HCEC 1CT (cell line): ENCODE measurements at places on chromosomes 3 and 15.

DNA sequence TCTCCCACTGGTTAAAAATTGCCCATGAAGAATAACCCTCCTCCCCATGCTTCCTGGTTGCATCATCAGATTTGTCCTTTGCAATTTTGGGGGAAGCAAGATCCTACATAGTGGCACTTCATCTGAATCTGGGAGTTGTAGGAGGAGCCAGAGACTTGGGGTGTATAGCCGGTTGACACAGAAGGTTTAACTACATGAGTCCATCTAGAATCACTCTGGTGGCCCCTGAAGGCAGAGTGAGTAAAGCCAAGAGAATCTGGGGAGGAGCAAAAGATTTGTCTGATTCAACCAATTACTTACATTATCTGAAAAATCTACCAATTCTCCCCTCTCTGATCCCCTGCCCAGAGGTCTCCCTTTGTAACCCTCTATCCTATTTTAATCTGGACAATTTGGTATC, 50.1 kb downstream of the SYN2 start:
- DNase-seq, result no peak

GRCh38 chr15:45048794-45049631, 26.0 kb downstream of the SORD start:
- no peak for DNase-seq

GRCh38 chr15:63324770-63325169, 47.4 kb downstream of the APH1B start:
- DNase-seq, result no peak

- DNase-seq, result no peak
Observed at GRCh38 chr3:166472015-166472414, 634.8 kb upstream of the BCHE start.

DNA sequence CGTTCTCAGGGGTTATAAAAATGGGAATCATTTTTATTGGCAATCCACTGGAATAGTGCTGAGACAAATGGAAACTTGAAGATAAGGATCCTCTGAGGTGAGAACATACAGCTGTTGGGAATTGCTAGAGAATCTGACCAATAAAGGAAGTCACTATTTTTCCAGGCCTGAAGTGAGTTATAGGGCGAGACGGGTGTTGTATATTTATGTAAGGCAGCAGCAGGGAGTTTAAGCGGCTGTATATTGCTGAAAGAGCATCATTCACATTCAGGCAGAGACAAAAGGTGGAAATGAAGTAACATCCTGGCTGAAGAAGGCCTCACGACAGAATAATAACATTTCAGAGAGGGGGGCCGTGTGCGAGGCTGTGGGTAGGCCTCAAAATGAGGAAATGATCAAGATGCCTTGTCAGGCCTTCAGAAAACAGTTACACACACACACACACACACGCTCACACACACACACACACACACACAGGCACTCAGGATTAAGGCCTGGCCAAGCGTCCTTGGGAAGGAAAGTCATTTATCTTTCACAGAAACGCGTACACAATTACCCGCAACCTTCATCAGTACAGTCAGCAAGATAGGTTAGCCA, 964.9 kb upstream of the NR2F2 start:
- no peak for DNase-seq

GRCh38 chr15:95168951-95169431, 937.6 kb downstream of the MCTP2 start:
- no peak for DNase-seq

- no peak for DNase-seq
Observed at GRCh38 chr3:89138048-89138447, 30.6 kb downstream of the EPHA3 start.

- no peak for DNase-seq
Observed at GRCh38 chr15:83305704-83306291, 21.3 kb upstream of the BNC1 start.

GRCh38 chr3:124318014-124318413, 326.1 kb upstream of the ROPN1 start:
- no peak for DNase-seq

DNA sequence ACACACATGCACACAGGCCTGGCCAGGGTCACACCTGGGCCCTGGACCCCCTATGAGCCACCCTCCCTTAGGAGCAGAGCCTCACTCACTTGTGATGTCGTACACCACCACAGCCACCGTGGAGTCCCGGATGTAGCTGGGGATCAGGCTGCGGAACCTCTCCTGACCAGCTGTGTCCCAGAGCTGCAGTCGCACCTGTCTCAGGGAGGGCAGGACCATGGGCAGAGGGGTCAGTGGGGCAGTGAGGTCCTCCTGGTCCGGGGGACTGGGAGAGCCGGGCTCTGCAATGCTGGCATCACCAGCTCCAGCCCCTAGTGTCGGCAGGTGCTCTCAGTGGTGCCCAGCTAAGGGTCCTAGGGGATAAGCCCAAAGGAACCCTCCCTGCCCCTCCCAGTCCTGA, 35.6 kb downstream of the SRPRB start:
- no peak for DNase-seq

- DNase-seq, result no peak
Observed at GRCh38 chr15:69393831-69394491, 20.2 kb upstream of the KIF23 start.

GRCh38 chr15:66186049-66186825, 67.3 kb downstream of the MEGF11 start:
- no peak for DNase-seq

DNA sequence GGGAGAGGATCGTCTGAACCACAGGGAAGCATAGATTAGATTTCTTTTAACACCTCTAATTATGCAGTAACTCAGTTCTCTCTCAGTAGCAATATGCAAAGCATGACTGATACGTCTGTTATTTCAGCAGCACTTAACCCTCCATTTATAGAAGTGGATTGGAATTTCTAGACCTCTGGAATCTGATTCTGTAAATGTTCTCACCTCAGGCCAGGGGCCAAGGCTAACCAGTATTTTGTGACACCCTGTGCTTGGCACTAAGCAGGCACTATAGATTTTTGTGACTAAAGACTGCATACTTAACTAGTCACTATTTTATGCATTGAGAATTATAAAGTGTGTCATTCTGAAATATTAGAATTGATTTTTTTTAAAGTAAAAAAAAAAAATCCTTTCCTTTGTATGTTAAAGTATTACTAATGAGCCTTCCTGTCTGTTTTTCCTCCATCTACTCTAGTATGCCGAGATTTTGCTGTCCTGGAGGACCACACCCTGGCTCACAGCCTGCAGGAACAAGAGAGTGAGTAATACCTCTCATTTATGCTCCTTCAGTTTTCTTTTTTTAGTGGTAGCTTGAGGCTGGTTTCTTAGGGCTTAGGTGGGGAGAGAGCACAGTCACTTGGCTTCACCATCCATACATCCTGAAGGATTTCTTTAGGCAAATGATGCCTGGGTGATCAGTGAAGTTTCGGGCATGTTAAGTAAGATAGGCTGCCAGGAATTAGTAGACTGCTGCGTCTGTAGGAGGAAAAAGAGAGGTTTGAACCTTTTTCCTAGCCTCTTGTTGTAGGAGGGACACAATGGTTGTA, 26.5 kb upstream of the UTS2B start:
- peak; percentile 71 for DNase-seq

DNA sequence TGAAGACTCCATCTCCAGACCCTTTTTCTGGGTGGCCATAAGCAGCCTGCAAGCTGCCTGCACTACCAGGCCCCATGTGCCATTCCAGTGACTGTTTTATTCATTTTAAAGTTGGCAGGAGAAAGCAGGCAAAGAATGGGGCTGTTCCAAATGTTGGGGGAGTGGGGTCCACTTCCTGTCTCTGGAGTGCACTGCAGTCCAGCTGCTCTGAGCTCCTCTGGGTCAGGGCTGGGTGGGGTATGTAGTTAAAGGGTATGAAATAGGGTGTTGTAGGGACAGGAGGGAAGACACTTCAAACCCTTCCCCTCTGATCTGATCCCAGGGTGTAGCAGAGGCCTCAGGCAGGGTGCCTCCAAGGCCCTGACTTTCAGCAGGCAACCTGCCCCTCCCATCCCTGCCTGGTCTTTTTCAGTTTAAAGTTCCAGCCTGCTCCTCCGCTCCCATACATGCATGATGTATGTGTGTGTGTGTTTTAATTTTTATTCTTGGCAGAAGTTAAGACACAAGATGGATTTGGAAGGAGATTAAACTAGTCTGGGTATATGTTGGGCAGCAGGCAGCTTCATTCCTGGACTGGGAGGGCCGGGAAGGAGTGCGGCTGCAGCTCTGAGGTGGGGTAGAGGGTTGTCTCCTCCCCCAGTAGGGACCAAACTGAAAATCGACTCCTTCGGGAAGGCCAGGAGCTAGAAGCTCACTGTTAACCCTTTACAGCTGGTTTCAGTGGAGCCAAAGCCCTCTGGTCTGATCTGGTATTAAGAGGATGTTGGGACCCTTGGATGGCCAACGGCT, 17.3 kb downstream of the BOC start:
- DNase-seq, result no peak

DNA sequence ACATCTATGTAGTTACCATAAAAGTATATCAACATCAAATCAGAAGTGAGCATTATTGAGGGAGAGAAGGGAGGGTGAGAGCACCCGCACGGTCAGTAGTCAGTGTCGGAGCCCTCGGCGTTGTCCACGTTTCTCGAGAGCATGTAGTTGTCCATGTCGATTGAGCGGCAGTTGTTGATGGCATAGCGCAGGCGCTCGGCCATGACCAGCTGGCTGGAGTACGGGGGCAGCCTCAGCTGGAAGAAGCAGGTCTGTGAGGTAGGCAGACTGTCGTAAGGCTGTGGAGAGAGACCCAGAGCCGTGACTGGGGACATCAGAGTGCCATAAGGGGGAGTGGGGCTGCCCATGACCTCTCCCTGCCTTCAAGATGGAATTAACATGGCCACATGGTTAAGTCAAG, 11.8 kb downstream of the FBXL22 start:
- no peak for DNase-seq

GRCh38 chr3:13517253-13517977, 31.5 kb upstream of the FBLN2 start:
- no peak for DNase-seq

DNA sequence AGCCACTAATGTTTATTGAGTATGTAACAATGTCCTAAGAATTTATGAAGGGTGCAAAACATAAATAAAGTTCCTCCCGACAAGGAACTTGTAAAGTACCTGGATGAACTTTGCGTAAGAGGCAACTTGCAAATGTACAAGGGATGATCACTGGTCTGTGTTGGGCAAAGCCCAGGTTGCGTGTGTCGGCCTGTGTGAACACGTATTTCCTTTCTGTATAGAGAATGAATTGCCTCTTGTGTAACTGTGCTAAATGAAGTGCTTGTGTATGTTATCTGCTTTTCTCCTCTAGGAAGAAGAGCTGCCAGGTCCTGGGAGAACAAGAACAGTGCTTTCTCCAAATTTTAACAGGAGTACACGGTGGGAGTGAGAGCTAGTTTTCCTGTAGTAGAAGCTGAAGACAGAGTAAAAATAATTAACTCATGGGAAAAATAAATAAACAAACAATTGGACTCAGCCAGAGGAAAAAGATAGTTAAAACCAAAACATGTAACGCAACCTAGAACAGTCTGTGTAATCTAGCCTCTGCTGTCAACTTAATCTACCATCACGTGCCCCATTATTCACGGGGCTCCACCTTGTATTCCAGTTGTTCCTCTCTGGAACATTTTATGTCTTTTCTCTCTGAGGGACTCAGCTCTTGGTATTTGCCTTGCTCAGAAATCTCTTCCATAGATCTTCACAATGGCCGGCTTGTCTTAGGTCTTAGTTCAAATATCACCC, 83.7 kb upstream of the RASGRP1 start:
- no peak for DNase-seq

- peak; percentile 13 for DNase-seq
Observed at GRCh38 chr3:66498687-66499621, 1.9 kb downstream of the LRIG1 start.

DNA sequence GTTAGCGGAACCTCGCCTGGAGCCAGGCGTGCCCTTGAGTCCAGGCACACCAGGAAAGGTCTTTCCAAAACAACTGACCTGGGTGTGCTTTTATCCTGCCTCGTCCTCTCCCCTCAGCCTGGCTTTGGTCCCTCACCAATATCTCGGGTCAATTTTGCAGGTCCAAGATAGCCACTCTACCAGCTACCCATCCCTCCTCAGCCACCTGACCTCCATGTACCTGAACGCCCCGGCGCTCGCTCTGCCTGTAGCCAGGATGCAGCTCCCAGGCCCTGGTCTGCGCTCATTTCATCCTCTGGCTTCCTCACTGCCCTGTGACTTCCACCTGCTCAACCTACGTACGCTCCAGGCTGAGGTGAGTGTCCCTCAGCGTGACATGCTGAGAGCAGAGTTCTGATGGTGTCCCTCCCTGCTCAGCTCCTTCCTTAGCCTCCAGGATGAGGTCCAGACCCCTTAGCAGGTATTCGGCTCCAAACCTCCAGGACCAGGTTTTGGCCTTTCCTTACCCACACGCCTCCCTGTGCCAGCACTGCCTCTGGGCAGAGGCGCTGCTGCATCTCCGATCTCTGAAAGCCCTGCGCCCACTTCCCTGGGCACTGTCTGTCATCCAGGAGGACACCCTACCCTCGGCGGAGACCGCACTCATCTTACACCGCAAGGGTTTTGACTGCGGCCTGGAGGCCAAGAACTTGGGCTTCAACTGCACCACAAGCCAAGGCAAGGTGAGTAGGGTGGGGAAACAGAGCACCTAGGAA, 14.1 kb downstream of the HDDC3 start:
- DNase-seq, result no peak

GRCh38 chr3:152261329-152261728, 7.4 kb upstream of the MBNL1 start:
- DNase-seq, result no peak

- no peak for DNase-seq
Observed at GRCh38 chr3:154844863-154845262, 235.3 kb upstream of the MME start.

DNA sequence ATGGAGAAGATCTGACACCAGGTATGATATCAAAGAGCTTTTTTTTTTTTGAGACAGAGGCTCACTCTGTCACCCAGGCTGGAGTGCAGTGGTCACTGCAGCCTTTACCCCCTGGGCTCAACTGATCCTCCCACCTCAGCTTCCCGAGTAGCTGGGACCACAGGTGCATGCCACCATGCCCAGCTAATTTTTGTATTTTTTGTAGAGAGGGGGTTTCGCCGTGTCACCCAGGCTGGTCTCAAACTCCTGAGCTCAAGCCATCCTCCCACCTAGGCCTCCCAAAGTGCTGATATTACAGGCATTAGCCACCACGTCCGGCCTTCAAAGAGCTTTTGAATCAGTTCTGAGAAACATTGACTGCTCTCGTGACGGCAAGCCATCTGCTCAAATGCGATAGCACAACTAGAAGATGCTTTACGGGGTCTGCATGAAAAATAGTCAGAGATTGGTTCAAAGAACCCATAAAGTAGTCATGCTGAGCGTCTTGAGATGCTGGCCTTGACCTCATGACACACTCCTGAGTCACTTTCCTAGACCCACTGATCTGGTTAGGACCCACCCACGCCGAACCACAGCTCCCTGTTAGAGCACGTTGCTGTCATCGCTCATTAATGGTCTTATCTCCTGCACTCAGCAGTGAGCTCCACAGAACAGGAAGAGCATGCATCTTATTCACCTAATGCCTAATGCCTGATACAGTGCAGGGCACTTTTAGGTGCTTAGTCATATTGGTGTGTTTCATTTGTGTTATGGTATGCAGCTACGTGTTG, 57.0 kb upstream of the NR2F2 start:
- peak; percentile 100 for DNase-seq

DNA sequence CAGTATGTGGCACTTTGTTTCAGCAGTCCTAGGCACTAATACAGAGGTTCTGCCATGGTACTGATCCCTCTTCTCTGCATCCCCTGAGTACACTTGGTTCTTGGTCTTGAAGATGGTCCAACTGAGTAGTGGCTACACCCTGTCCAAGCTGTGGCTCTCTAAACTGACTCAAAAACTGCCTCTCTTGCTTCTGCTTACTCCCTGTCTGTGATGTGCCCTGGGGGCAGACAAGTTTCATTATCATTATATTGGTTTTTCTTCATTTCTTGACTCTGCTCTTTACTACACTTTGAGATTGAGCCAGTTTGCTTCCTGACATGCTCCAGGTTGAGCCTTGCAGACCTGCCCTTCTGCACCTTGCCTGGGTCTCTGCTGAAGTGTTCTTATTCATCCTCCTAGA, 18.9 kb upstream of the ST3GAL6 start:
- DNase-seq, result no peak
